ENCODE measurements at places on chromosomes 1 and 21.

- no peak for DNase-seq
Observed at GRCh38 chr1:244614113-244614836, 38.7 kb upstream of the DESI2 start.

DNA sequence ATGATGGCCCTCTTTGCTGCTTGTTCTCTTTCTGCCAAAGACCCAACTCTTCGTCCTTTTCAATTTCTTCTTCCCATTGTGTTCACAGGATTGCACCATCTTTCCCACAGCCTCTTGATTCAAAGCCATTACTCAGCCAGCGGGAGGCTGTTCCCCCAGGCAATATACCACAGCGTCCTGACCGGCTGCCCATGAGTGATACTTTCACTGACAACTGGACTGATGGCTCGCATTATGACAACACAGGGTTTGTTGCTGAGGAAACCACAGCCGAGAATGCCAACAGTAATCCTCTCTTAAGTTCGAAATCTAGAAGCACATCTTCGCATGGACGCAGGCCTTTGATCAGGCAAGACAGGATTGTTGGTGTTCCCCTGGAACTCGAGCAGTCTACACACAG is 167.4 kb downstream of the LRRC40 start:
- no peak for DNase-seq

DNA sequence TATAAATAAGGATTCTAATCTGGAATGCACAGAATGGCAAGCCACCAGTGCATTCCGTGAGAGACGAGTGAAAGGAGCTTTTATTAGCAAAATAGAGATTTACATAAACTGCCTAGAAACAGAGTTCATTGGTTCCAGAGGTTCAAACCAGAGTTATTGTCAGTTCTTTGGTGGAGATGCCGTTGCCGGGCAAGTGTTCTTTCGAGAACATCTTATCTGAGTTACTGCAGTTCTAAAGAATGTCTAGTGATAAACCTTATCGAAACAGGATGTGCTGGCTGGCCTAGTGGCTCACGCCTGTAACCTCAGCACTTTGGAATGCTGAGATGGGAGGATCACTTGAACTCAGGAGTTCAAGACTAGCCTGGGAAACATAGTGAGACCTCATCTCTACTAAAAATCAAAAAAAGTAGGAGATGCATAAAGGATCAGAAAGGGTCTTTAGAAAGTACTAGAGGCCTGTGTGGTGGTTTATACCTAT is 19.9 kb upstream of the EVI5 start:
- DNase-seq = no peak

- DNase-seq = peak; percentile 34
Observed at GRCh38 chr21:33230545-33231324, 997 bp downstream of the IFNAR2 start.

GRCh38 chr1:203153051-203153988 is 22.3 kb downstream of the MYBPH start:
- no peak for DNase-seq

DNA sequence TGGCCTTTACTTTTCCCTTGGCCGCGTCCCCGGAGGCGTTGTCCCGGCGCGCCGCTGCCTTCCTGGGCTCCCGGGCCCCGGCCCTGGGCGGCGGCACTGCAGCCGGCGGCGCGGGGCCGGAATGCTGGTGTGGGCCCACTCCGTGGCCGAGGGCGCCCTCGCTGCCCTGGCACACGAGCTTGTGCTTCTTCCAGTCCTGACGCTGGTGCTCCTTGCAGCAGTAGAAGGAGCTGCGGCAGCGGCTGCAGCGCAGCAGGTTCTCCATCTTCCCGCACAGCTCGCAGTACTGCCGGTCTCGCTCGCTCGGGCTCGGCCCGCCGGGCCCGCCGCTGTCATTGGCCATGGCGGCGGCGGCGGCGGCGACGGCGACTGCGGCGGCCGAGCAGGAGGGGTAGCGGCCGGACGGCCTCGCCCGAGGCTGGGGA is 529 bp downstream of the EGLN1 start:
- DNase-seq = peak; percentile 35

DNA sequence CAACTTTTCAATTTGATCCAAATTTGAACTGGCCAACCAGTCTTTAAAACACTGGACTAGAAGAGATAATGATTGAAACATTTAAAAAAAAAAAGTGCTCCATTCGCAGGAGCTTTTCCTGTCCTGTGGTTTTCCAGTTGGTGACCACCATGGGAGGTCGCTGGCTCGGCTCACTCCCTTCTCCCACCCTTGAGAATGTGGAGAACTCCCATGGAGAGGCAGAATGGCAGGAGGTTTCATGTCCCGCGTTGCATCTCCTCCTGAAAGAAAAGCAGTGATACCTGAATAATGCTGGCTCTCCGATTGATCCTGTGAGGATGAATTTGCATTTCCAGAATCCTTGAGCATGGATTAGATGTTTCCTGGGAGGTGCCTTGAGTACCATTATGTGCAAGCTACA is 16.5 kb upstream of the MPZL1 start:
- no peak for DNase-seq

DNA sequence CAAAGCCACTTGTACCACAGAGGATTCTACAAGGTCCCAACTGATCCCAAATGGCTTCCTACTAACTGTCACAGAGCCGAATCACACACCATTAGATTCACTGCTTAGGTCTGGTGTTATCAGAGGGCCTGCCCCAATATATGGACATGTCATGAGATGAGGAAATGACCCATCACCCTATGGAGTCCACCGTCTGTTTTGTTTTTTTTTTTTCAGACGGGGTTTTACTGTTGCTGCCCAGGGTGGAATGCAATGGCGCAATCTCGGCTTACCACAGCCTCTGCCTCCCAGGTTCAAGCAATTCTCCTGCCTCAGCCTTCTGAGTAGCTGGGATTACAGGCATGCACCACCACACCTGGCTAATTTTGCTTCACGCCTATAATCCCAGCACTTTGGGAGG is 83.8 kb upstream of the ETS2 start:
- DNase-seq = no peak

GRCh38 chr1:199403531-199404116 is 623.9 kb upstream of the NR5A2 start:
- DNase-seq = no peak

DNA sequence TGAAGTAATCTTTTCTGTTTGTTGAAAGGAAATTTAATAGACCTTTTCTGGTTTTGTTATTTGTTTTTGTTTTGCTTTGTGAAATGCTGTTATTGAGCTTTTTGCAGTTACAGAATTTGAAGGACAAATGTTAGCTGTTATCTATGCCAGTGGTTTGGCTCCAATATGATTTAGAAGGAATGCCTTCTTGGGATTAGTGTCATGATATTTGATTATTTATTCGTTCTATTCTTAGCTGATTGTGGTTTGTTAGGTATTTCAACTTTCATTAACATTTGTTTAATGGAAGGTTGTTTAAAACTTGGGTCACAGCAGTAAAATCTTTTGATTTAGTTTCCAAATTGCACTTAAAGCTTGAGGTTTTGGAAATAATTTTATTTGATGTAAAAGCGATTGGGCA is 33.5 kb downstream of the ADGRL2 start:
- no peak for DNase-seq

Measured in activated CD4-positive, alpha-beta T cell treated with anti-CD3 and anti-CD28 coated beads, Interleukin-2, amount 50 U/mL, for 1 hour (primary cell).